CD4-positive, alpha-beta memory T cell (primary cell): ENCODE measurements at places on chromosomes 3 and 15. TPM values are rescaled to one million over a fixed set of nuclear protein-coding genes. Genes with fewer than 3 reads are reported as not detected.

GRCh38 chr3:77468626-77469020 is 428.7 kb downstream of the ROBO2 start:
- no peak for DNase-seq
- no peaks in the 10 kb centered on the region for H3K36me3 ChIP-seq
- no peaks in the 10 kb centered on the region for H3K27me3 ChIP-seq
- H3K27ac ChIP-seq, result no peak overlapping the region
- H3K4me3 ChIP-seq, result no peak overlapping the region

DNA sequence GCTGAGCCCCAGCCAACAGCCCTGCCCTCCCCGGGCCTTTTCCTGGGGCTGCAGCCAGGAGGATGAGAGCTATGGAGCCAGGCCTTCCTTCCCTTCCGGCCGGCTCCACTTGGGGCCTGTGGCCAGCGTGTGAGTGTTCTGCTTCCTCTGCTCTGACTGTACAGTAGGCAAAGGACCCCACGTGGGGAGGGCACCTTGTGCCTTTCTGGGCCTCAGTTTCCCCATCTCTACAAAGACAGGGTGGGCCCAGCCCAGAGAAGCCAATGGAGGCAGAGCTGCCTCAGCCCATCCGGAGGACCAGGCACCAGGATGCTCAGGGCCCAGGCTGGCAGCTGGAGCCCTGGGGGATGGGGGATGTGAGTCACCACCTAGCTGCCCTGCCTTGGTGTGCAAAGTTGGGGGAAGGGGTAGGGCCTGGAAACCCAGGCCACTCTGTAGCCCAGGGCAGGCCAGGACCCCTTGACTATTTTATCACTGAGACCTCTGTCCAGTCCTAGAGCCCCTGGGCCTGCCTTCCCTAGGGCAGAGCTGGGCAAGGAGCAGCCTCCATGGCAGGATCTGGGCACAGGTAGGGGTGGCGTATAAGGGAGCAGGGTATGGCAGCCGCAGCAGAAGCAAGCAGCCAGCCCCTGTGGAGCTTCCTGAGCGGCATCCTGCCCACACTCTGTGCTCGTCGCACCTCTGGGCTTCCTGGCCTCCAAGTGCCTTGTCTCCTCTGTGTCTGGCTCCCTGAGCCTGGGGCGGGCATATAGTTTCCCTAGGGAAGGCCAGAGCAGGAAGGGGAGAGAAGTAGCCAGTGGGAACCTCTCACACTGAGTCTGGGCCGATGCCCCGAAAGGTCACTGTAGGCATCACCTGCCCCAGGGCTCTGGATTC is 1.8 kb downstream of the PSTPIP1 start:
- no peaks in the 10 kb centered on the region for H3K27me3 ChIP-seq
- peak overlapping the region; percentile 94 for H3K4me3 ChIP-seq
- peaks cover 13% of the 10 kb centered on the region for H3K36me3 ChIP-seq
- peaks cover 71% of the 10 kb centered on the region for H3K4me1 ChIP-seq
- peak overlapping the region; percentile 79 for H3K27ac ChIP-seq

- H3K27ac ChIP-seq, result no peak overlapping the region
- DNase-seq, result no peak
- no peaks in the 10 kb centered on the region for H3K27me3 ChIP-seq
- H3K4me1 ChIP-seq, result no peaks in the 10 kb centered on the region
- no peak overlapping the region for H3K4me3 ChIP-seq
These were observed 13.3 kb upstream of the SSUH2 start for GRCh38 chr3:8657804-8658305.

The ZDHHC23 gene
- polyA plus RNA-seq, result 1.0 TPM

DNA sequence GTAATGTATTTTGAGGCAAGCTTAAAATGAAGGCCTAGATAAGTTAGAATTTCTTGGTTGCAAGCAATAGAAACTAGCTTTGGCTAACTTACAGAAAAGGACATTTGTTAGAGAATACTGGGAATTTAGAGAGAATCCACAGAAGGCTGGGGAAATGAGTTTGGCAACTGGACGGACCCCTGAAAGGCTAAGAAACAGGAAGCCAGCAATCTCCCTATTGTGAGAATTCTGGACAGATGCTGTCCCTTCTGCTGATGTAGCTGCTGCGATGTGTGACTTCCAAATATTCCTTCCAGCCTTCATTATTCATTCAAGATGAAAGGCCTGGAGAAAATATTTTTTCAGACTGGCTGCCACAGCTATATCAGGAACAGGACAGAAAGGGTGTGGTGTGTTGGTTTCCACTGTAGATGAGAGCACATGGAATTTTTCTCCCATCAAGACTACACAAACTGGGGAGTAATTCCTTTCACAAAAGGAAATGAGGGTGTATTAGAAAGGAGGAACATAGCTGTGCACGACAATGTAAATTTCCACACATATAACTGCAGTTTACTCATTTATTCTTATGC is 213.5 kb downstream of the CPNE4 start:
- no peaks in the 10 kb centered on the region for H3K4me1 ChIP-seq
- H3K27me3 ChIP-seq, result no peaks in the 10 kb centered on the region
- H3K36me3 ChIP-seq, result no peaks in the 10 kb centered on the region

- no peak for DNase-seq
- H3K4me1 ChIP-seq, result no peaks in the 10 kb centered on the region
- H3K27ac ChIP-seq, result no peak overlapping the region
- H3K4me3 ChIP-seq, result no peak overlapping the region
These were observed 27.4 kb downstream of the CLK3 start for GRCh38 chr15:74642734-74643664.

- no peak overlapping the region for H3K27ac ChIP-seq
- DNase-seq, result peak; percentile 32
- H3K27me3 ChIP-seq, result peaks cover 12% of the 10 kb centered on the region
- no peaks in the 10 kb centered on the region for H3K36me3 ChIP-seq
These were observed 56.7 kb upstream of the BLM start for GRCh38 chr15:90660195-90660998.

GRCh38 chr3:72303926-72304325 is 519.0 kb upstream of the PROK2 start:
- no peaks in the 10 kb centered on the region for H3K27me3 ChIP-seq
- no peak overlapping the region for H3K27ac ChIP-seq
- H3K4me3 ChIP-seq, result no peak overlapping the region
- H3K4me1 ChIP-seq, result no peaks in the 10 kb centered on the region
- H3K36me3 ChIP-seq, result no peaks in the 10 kb centered on the region
- no peak for DNase-seq

GRCh38 chr3:54198556-54198955 is 76.2 kb downstream of the CACNA2D3 start:
- no peak for DNase-seq
- no peaks in the 10 kb centered on the region for H3K4me1 ChIP-seq
- H3K36me3 ChIP-seq, result no peaks in the 10 kb centered on the region
- no peaks in the 10 kb centered on the region for H3K27me3 ChIP-seq
- no peak overlapping the region for H3K27ac ChIP-seq

DNA sequence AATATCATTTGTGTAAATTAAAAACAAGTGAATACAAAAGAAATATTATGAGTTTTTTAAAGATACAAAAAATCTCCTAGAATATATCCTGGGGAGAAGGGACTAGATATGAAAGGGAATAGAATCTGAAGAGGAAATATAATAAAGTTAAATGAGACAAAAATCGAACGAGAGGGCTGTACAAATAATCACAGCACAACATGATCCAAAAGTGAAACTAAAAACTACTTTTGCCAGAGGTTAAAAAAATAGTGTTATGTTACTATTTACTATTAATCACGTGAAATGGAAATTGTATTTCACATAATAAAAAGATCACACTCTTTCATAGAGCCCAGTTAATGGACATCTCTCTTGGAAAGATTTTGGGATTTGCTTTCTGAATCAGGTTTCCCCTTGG is 28.6 kb downstream of the CGGBP1 start:
- DNase-seq, result no peak
- H3K36me3 ChIP-seq, result no peaks in the 10 kb centered on the region
- H3K4me1 ChIP-seq, result peaks cover 19% of the 10 kb centered on the region
- H3K27ac ChIP-seq, result no peak overlapping the region

The HERC2 gene
- 9.4 TPM for polyA plus RNA-seq

GRCh38 chr3:168085491-168086119 is 10.1 kb downstream of the GOLIM4 start:
- DNase-seq, result no peak
- H3K4me1 ChIP-seq, result no peaks in the 10 kb centered on the region
- no peak overlapping the region for H3K27ac ChIP-seq

DNA sequence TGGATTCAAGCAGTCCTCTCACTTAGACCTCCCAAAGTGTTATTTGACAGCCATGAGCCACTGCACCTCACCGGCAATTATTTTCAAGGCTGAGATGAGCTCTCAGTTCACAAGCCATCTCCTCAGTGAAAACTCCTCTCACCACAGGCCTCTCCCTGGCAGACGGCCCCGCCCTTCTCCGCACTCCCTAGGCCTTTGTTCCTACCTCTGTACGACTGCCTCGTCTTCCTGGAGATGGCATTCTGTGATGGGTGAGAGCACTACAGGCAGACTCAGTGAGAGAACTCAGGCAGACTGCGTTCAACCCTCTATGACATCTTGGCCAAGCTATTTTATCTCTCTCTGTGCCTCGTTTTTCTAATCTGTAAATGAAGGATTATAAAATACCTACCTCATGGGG is 67.0 kb upstream of the TPM1 start:
- H3K27ac ChIP-seq, result no peak overlapping the region
- DNase-seq, result no peak
- H3K4me1 ChIP-seq, result no peaks in the 10 kb centered on the region
- no peak overlapping the region for H3K4me3 ChIP-seq
- H3K27me3 ChIP-seq, result no peaks in the 10 kb centered on the region

- no peak overlapping the region for H3K27ac ChIP-seq
- no peaks in the 10 kb centered on the region for H3K4me1 ChIP-seq
These were observed 32.2 kb upstream of the ADAMTS17 start for GRCh38 chr15:100373942-100374341.

GRCh38 chr3:112302881-112303763 is 9.1 kb upstream of the SLC9C1 start:
- H3K36me3 ChIP-seq, result no peaks in the 10 kb centered on the region
- H3K27ac ChIP-seq, result no peak overlapping the region
- H3K4me1 ChIP-seq, result peaks cover 25% of the 10 kb centered on the region
- peak overlapping the region; percentile 51 for H3K4me3 ChIP-seq
- no peak for DNase-seq

GRCh38 chr3:128182656-128183055 is 29.4 kb downstream of the EEFSEC start:
- no peaks in the 10 kb centered on the region for H3K27me3 ChIP-seq
- H3K27ac ChIP-seq, result no peak overlapping the region
- DNase-seq, result no peak
- no peak overlapping the region for H3K4me3 ChIP-seq
- H3K36me3 ChIP-seq, result no peaks in the 10 kb centered on the region

The KCNH8 gene
- not detected for polyA plus RNA-seq

DNA sequence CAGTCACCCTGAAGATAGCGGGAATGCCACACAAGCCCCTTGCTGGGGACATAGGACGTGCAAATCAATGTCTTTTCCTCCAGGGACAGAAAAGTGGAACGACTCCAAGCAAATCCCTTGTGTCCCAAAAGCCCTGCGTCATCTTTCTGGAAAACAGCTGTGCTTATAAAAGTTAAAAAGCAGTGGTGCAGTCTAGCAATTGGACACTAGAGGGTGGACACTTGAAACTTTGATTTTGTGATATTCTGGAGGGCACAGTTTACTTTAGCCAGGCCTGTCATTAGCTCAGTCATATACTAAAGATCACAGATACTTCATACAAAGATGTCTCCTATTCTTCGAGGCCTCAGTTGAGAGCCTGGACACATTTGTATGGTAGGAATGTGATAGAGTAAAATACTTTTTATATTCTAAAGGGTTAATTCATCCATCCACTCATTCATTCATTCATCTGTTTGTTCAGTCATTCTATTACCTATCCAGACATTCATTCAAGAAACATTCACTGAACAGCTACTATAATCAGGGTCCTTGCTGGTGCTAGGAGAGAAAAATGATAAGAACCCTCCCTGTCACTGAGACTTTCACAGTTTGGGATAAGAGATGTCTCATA is 63.8 kb upstream of the ANKRD34C start:
- H3K4me1 ChIP-seq, result no peaks in the 10 kb centered on the region
- H3K27me3 ChIP-seq, result no peaks in the 10 kb centered on the region

DNA sequence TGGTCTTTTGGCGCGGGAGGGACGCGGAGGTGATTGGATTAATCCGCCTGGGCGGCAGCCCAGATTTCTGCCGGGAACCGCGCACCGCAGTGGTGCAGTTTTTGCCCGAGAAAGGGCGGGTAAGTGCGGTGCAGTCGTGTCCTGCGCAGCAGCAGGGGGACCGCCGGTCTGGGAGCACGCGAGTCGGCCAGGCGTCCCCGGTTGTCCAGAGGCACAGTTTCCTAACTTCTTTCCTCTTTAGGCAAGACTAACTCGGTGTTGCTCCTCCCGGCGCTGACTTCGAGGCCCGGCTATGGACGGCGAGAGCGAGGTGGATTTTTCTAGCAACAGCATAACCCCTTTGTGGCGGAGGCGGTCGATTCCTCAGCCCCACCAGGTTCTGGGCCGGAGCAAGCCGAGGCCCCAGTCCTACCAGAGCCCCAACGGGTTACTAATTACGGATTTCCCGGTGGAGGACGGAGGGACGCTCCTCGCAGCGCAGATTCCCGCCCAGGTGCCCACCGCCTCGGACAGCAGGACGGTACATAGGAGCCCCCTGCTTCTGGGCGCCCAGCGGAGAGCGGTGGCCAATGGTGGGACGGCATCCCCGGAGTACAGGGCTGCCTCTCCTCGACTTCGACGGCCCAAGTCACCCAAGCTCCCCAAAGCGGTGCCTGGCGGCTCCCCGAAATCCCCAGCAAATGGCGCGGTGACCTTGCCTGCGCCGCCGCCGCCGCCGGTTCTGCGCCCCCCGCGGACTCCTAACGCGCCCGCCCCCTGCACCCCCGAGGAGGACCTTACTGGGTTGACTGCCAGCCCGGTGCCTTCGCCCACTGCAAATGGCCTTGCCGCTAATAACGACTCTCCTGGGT is 736 bp downstream of the ARHGEF26 start:
- H3K4me3 ChIP-seq, result peak overlapping the region; percentile 49
- H3K27ac ChIP-seq, result no peak overlapping the region
- peak; percentile 14 for DNase-seq
- H3K4me1 ChIP-seq, result peaks cover 16% of the 10 kb centered on the region

- H3K36me3 ChIP-seq, result no peaks in the 10 kb centered on the region
- DNase-seq, result no peak
- H3K4me1 ChIP-seq, result no peaks in the 10 kb centered on the region
- H3K27me3 ChIP-seq, result no peaks in the 10 kb centered on the region
- H3K27ac ChIP-seq, result no peak overlapping the region
These were observed 19.4 kb upstream of the PLOD2 start for GRCh38 chr3:146180376-146180775.

- no peaks in the 10 kb centered on the region for H3K4me1 ChIP-seq
- H3K27ac ChIP-seq, result no peak overlapping the region
- no peaks in the 10 kb centered on the region for H3K27me3 ChIP-seq
- no peaks in the 10 kb centered on the region for H3K36me3 ChIP-seq
These were observed 275.5 kb upstream of the AZI2 start for GRCh38 chr3:28624084-28624483.

The MAGI1 gene
- polyA plus RNA-seq, result not detected
